ENCODE measurements at places on chromosomes 1 and 21.

GRCh38 chr1:193216920-193217319 is 30.5 kb upstream of the B3GALT2 start:
- no peak for DNase-seq

DNA sequence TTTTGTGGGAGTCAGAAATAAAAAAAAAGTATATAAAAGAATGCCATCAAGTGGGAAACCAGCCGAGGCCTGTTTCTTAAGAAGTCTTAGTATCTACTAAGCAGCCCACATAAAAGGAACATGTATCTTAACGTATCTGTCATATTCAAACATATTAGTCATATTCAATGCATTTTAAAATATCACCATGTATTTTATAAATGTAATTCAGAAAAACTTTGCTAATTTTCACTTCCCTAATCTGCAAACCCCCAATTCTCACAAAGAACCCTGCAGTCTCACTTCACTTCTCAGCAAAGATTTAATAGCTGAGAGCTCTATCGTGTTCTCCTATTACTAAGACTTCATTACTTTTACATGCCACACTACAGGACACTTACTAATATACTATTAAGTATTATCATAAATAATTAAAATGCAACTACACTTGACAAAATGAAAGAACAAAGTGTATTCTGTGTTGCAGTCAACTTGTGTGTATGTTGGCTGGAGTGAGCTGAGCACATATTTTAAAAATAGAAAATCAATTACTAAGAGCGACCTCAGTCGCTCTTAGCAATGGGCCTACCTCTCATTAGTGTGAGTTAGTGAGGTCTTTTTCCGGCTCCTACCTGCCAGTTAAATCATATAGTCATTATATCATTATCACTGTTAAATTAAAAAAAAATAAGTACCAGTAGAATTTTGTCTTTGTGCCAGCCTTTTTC is 484.3 kb downstream of the LMO4 start:
- no peak for DNase-seq

DNA sequence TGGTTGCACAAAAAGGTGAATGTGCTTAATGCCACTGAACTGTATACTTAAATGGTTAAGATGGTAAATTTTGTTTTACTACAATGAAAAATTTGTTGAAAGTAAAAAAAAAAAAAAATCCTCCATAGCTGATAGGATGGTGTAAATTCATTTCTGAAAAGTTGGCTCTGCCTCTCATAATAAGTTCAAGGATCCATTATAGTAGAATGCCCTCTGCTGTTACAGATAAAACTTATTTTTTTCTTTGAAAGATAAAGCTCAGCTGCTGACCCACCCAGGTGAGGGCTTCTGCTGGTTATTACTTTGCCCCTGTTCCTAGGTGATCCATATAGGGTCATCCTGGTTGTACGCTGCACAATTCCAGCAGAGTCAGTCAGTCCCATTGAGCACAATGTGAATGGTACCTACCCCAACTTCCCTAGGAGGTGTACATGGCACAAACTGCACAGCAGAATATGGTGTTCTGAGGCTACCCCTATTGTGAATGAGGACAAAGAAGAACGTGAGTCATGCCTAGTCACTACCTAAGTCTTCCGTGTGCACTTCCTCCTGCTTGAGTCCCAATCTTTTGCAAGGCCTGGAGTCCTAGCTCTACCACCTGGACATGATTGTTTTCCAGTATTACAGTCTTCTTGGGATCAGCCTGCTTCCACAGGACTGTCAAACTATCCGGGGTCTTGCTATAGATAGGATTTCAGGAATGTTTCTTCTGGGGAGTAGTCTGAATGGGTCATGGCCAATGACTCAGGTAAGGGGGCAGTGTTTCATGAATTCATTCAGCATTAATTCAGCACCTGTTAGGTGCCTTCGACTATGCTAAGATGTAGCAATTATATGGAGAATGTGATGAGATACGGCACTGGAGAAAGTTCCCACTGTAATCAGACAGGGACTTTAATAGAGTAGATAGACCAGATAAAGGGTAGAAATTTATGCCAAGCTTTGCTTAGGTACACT is 20.8 kb upstream of the CD5L start:
- DNase-seq: no peak

- DNase-seq: no peak
Observed at GRCh38 chr1:42815941-42816584, 859 bp upstream of the ERMAP start.

GRCh38 chr1:91621907-91622306 is 121.3 kb downstream of the CDC7 start:
- DNase-seq: no peak

- no peak for DNase-seq
Observed at GRCh38 chr1:198167436-198167934, 10.7 kb downstream of the NEK7 start.

- DNase-seq: no peak
Observed at GRCh38 chr1:81410941-81411340, 389.8 kb upstream of the ADGRL2 start.

DNA sequence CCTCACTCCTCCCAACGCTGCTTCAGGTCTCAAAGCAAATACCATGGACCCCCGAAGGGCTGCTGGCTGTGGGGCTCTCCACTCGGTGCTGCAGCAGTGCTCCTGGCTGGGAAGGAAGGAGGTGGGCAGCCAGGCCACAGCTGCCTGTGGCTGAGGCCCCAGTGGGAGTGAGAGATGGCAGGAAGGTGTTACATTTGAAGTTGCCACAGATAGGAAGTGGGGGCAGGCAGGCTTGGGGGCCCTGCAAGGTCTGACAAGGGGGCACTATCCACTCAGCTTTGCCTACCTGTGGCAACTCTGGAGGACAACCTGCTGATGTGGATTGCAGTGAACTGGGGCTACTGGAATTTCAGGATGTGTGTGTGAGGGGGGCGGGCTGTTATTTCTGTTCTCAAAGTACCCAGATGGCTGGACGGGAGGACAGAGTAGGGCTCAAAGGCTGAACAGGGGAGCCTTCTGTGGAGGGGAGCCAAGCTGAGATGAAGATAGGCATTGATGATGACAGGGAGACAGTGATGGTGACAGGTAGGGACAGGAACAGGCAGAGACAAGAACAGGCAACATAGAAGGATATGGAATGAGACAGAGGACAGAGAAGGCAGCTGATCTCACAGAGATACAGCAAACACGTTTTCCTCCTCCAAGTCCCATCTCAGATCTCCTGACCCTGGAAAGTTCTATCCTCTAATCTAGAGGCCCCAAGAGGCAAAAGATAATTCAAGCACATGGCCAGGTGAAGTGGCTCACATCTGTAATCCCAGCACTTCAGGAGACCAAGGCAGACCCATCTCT is 1.8 kb downstream of the ZNF683 start:
- DNase-seq: no peak

GRCh38 chr1:218182455-218182854 is 102.6 kb upstream of the RRP15 start:
- DNase-seq: no peak

DNA sequence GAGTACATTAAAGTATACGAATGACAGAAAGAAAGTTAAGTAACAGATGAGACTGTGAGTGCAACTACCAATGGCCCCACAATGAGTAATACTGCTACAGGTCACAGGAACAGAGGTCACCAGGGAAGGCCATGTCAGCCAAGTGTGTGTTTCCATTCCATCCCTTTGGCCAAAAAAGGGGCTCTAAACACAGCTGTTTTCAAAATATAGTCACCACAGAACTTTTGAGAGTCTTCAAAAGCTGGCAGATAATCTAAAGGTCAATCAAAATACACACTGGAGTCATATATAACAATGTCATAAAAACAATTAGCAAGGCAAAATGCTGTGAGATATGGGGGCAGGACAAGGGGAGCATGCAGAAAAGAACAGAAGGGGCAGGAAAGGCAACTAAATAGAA is 10.2 kb downstream of the USP24 start:
- DNase-seq: no peak

DNA sequence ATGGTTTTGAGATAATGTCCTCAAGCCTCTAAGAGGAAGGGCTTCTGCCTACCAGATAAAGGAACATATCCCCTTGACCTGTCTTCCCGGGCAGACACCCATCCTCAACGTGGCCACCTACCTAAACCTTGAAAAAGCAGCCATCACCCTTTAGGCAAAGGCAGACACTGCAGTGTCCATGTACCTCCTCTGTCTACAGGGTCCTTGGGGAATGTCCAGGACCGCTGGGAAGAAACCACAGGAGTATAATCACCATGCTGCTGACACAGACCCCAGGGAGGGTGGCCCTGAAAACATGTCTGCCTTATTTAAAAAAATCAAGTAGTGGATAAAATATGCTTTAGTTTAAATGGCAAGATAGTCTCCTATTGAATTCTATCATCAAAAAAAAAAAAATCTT is 16.6 kb downstream of the BCAR3 start:
- DNase-seq: no peak

DNA sequence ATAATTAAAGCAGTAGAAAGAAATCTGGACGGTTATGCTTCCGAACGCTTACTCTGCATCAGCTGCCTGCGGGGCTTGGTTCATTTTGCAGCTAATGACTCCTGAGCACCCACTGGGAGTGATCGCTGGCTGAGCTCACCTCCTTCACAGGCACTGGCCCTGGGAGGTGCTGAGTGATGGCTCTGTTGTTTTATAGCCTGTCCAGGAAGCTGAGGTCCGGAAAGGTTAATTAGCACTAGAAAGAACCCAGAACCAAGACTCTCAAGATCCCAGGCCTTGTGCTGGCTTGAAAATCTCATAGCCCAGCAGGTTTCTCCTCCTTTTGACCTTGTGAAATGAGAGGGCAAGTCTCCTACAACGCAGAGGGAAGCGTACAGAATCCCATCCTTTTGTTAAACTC is 226.2 kb downstream of the AJAP1 start:
- no peak for DNase-seq

DNA sequence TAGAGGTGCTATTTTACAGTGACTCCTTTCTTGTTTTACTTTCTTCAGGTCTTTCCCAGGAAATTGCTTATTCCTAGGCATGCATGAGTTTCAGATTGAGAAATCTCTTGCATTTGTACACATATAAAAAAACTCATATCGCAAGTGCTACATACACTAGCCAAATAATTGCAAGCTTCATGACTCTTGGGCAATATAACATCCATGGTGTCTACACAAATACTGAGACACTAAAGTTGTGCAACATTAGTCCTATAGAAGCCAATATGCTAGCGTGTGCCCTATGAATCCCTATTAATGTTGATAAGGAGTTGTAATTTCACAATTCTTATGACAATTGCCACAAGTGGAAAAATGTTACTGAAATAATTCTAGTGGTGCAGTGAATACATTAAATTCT is 591.0 kb downstream of the ADGRL2 start:
- no peak for DNase-seq

DNA sequence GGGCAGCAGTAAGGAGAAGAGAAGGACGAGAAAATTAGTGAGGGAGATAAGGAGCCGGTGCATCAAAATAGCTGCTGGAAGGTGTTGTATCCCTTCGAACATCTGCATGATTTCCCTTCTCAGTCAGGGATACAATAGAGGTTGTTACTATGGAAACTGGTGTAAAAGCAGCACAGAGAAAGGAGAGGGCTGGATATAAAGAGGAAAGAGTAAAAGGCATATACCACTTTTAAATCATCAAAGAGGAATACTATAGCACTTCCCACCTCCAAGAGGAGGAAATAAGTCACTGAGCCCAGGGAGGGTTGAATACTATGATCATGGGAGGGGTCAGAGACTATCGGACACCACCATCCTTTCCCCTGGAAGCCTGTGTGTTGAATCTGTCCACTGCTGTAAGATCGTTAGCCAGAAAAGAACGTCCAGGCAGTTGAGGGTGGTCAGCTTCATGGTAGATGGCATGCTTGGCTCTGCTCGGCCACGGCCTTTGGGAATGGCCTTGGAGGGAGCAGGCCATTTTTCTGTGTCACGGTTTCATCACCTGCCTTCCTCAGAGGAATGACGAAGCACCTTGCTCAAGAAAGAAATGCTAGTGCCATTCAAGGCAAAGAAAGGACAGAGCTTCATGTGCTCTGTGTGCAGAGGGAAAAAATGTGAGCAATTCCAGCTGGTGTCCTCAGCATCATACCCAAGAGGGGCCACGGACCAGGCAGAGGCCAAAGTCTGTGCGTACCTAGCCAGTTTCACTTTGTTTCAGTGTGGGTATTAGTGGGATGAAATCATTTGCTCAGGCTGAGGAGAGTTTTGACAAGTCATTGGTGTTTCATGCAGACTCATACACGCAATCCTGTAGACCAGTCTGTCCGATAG is 64.2 kb downstream of the IRF2BP2 start:
- no peak for DNase-seq

GRCh38 chr1:168031627-168032026 is 94.8 kb upstream of the MPC2 start:
- DNase-seq: no peak

GRCh38 chr1:33930346-33931110 is 66.6 kb downstream of the HMGB4 start:
- no peak for DNase-seq

DNA sequence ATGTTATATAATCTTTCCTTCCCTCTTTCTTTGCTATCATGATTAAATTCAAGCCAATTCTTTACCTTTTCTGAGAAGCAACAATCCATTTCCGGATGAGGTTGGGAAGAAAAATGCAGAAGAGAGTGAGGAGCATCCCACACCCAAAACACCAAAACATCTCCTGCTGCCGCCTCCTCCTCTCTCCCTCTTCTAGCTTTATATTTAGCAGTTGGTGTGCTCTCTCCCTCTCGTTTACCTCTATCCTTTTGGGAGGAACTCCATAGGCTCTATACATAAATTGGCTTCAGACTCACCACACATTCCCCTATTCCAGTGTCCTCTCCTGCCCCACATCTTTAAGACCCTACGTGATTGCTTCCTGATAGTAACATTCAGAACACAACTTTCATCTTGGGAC is 332.2 kb upstream of the PLXNA2 start:
- DNase-seq: no peak

GRCh38 chr1:56644064-56644918 is 823 bp upstream of the PRKAA2 start:
- DNase-seq: no peak

DNA sequence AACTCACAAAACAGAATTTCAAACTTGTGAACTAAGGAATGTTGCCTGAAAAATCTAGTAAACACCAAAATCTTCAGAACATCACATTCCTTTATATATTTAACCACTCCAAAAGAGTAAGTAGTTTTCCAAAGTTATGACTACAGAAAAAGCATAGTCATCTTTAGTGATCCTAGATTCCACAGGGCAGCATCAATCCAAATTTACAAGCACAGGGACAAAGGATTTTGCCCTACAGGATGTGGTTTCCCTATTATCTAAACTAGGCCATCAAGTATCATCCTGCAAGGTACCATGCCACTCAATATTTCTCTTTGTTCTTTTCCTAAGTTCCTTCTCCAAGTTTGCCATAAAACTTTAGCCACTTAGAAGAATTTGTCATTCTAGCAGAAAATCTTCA is 33.0 kb downstream of the COP1 start:
- DNase-seq: no peak

GRCh38 chr1:77313491-77313890 is 31.7 kb downstream of the AK5 start:
- no peak for DNase-seq

All from HS-27A (cell line).